NCI-H1092 (cell line): ENCODE measurements at places on chromosomes 13 and 19.
A peak's percentile ranks its signal among the peaks of the same experiment; 100 is the strongest.

GRCh38 chr19:13155472-13156359 is 5.5 kb downstream of the IER2 start:
- DNase-seq = no peak

DNA sequence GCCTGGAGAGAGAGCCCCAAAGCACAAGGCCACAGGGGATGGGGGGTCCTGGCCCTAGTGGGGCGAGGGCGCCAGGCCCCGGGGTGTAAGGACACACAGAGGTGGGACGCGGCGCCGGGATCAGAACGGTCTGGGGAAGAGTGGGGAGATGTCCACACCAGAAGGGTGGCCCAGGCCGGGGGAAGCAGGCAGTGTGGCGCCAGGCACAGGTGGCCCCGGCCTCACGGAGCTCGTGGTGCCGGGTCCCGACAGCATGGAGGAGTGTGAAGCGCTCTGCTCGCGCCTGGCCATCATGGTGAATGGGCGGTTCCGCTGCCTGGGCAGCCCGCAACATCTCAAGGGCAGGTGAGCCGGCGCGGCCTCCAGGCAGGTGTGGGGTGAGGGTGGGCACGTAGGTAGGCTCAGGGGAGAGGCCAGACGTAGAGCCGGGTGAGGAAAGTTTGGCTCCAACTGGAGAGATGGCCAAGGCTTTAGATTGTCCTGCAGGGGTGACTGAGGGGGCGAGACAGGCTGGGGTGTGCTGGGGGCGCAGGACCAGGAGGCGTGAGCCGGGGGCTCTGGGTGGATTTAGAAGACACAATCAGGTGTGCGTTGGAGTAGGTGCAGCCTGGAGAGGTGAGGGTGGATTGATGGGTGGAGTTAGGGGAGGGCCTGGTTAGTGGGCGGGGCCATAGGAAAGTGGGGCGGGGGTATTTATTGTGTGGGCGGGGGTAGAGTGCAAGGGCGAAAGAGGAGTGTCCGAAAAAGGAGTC is 2.9 kb upstream of the ARHGAP45 start:
- DNase-seq = no peak

GRCh38 chr13:114248011-114248410 is 13.3 kb downstream of the CDC16 start:
- no peak for DNase-seq

DNA sequence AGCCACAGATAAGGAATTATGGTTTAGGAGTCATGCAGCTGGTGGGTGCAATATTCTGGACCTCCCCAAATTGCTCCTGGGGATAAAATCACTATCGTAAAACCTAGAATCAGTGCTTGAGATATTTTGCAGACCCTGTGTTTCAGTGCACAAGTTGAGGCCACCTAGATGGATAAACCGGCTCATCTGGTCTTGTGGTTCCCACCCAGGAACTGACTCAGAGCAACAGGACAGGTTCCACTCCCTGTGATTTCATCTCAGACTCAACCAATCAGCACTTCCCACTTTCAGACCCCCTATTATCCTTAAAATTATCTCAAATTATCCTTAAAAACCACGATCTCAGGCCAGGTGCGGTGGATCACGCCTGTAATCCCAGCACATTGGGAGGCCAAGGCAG is 21.0 kb downstream of the FBXL12 start:
- DNase-seq = no peak

DNA sequence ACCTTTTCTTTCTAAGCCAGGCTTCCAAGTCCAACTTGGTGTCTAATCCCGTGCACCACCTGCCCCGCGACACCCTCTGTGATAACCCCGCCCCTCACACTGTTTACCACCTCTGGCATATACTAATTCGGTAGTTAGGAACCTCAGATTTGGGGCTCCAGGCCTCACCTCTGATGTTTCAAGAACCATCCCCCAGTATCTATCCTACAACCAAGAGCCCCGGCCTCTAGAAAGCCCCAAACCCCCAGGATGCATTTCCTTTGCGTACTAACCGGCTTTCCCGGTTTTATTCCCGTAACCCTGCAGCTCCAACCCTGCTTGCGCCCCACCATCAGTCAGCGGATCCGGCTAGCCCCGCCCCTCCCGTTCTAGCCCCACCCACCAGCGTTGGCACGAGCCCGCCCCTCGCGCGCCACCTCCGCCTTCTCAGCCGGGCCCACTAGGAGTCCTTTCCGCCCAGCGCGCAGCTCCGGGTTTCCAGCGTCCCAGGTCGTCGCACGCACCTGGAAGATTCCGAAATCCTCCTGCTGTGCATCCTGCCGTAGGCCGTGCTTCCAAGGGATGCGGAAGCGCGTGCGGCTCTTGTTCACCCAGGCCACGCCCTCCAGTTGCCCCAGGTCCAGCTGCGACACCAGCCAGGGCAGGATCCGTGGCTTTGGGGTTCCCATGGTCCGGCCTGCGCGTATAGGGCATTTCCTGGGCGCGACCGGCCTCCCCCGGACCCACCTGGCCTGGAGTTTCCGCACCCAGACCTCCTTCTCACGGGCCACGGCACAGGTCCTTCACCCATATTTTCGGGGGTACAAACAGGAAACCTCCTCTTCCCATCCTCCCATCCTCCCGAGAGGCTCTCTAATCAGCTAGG is 1.3 kb downstream of the IRF3 start:
- DNase-seq = peak; percentile 34

DNA sequence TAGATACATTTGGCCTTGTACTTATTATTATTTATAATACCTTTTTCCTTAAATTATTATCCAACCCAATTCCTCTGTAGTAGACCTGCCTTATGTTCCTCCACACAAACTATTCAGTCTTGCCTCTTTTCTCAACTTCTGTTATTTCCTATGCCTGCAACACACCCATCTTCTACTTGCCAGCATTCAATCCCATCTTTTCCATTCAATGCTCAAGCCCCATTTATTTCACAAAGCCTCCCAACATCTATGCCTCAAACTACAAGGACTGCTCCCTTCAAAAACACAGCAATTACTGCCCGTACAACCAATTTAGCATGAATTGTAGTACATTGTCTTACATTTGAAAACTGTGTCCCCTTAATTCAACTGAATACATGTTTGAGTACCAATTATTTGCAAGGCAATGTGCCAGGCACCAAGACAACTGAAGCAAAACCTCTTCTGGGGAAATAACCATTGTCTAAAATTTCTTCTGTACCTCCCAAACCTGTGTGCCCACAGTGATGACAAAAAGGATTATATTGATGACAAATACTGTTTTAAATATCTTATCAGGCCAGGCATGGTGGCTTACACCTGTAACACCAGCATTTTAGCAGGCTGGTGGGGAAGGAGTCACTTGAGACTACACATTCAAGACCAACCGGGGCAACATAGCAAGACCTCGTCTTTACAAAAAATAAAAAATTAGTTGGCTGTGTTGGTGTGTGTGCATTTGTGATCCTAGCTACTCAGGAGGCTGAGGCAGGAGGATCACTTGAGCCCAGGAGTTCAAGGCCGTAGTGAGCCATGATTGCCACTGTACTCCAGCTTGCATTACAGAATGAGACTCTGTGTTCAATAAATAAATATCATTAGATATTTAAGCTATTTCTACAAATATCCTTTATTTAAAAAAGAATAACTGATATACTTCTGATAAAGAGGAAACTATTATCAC is 35.1 kb downstream of the ELF1 start:
- no peak for DNase-seq

- DNase-seq = no peak
Observed at GRCh38 chr13:99224021-99224420, 23.4 kb downstream of the UBAC2 start.
